HTR-8/SVneo (cell line): ENCODE measurements at places on chromosomes 7 and 10.

- no peak for DNase-seq
Observed at GRCh38 chr10:98313598-98313997, 45.6 kb upstream of the LOXL4 start.

GRCh38 chr7:103297837-103298179 lies 573 bp downstream of the PMPCB start:
- DNase-seq, result no peak

DNA sequence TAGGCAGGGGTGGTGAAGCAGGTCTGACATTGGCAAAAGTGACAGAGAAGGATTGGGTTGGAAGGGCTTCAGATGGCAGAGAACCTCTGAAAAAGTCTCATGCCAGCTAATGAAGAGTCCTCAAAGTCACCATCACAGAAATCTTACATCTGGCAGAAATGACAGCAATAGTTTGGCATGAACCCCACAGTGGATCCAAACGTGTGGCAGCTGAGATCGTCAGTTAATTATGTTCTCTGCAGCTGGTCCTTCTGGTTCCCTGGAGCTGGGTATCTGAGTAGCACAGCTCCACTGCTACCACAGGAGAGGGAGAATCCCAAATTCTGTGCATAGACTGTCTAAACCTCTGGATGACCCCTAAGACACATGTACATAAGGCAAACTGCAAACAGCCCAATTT lies 73.4 kb downstream of the ALOX5 start:
- DNase-seq, result no peak

GRCh38 chr7:148882192-148882591 lies 1.9 kb downstream of the EZH2 start:
- no peak for DNase-seq

DNA sequence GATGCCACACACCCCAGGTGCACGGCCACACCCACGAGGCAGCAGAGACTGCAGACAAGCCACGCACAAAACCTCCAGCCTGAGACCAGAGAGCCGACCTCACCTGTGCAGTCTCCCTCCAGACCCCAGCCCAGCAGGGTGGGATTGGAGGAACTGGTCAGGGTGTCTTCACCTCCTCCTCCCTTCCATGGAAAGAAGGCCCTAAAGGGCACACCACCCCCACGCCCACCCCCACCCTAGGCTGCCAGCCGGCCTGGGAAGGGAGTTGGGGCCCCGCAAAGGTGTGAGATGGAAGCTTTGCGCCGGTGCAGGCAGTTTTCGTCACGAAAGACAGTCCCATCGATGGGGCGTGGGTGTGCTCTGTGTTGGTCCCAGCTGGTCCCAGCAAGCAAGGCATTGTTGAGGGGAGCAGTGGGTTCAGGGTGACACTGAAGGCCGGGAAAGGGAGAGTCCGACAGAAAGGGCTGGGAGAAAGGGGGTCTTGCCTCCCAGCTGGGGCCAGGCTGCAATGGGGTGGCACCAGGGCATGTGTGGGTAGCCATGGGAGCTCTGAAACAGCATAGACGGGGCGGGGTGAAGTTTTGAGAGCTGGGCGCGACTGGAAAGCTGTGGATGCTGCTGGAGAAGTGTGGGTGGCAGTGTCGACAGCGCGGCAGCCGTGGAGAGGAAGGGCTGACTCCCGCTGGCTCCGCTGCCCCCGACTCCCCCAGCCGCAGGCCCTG lies 349.2 kb downstream of the GLRX3 start:
- DNase-seq, result no peak

GRCh38 chr7:31893365-31893764 lies 176.8 kb downstream of the PDE1C start:
- DNase-seq, result no peak

- peak; percentile 68 for DNase-seq
Observed at GRCh38 chr10:122062831-122063674, 74.1 kb downstream of the TACC2 start.

DNA sequence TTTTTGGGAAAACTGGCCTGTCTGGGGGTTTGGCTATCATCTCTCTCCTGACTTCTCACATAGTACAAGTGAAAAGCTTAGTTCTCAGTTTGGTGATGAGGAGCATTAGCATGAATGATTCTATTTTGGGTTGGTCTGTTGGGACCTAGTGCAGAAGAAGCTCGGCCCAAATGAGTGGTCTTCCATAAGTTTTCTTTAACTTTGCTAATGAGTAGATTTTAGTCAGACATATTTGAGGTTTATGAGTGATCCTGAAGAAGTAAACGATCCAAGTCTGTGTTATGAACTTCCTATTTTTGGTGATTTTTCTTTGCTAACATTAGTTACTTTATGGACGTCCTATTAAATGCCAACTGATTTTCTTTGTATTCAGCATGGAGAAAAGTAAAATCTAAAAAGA lies 51.7 kb upstream of the CALD1 start:
- DNase-seq, result no peak

- DNase-seq, result no peak
Observed at GRCh38 chr10:121559326-121560026, 38.8 kb downstream of the FGFR2 start.

DNA sequence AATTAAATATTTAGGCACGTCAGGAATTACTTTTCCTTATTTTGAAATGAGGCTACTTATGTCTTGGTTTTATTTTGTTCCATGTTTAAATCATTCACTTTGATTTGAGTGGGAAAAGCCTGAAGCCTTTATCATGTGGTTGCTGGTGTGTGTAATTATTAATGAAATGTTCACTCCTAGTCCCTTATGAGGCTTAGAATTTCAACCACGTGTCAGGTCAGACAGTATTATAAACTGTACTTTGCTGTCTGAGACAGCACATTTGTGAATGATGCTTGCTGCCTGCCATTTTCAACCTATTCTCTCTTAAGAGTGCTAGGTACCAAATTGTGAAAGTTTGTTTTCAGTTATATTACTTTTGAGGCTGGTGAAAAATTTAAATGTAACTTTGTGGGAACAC lies 58.9 kb downstream of the COL17A1 start:
- DNase-seq, result no peak

GRCh38 chr10:101091546-101092290 lies 29.9 kb downstream of the KAZALD1 start:
- DNase-seq, result no peak

- DNase-seq, result no peak
Observed at GRCh38 chr10:34187201-34187600, 627.9 kb downstream of the PARD3 start.

GRCh38 chr7:55242613-55243012 lies 122.5 kb upstream of the LANCL2 start:
- DNase-seq, result no peak

DNA sequence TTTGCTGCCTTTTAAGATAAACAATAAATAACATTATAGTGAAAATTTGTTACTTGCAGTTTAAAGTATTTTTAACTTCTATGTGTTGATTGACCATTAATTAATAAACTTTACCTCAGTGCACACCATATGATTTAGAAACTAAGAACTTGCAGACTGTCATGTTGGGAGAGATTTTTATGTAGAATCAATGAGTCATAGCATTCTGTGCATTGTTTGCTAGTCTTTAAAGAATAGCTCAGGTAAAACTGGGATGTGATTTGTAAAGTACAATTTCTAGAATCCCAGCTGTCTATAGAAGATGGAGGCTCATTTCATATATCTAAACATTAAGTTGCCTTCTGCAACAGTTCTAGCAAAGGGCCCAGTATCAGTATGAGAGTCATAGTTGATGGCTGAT lies 199.6 kb upstream of the SEMA3A start:
- DNase-seq, result no peak

- DNase-seq, result no peak
Observed at GRCh38 chr10:75978213-75978612, 546.8 kb downstream of the LRMDA start.

DNA sequence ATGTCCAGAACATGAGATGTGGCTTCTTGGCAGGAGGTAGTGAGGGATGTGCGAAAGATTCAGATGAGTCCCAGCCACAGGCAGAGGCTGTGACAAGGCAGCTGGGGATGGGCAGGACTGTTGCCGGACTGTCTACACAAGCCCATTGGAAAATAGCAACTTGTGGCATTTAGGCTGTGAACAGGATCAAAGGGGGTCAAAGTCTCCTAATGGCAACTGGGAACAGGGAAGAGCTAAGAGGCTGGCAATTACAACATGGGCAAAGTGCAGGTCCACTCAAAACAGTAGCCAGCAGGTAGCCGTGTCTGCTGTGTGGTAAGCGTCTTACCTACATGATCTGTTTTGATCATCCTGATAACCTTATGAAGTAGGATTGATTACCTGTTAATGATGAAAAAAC lies 254.2 kb upstream of the ZNF32 start:
- DNase-seq, result no peak

DNA sequence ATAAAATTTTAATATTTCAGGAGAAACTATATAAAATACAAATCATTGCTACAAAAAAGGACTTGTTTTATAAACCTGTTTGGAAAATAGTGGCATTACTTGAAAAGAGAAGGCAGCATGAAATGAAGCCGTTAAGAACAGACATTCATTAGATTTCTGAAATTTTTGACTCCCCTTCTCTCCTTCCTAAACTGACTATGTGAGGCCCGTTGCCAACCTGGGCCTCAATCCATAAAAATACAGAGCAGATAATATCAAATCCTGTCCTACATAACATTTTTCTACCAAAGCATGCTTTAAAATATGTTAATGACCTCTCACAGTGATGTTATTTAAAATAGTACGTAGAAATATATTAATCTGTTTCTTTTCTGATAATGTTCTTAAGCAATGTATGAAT lies 34.5 kb upstream of the ING3 start:
- no peak for DNase-seq

GRCh38 chr7:4189131-4189570 lies 492.9 kb upstream of the FOXK1 start:
- no peak for DNase-seq

DNA sequence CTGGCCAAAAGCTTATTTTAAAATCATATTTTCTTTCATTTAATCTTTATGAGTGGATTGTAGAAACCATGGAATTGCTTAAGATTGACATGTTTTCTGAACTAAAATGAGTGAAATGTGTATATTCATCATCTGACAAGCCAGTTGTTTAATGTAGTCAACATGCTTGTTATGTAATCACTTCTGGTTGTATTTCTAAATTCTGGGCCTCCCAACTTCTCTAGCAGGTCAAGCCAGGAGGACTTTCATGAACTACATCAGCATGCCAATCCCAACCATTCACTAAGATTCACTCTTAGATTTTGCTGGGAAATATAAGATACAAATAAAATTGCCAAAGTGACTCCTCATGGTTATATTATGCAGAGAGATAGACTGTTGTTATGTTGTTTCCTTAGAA lies 21.1 kb upstream of the MAP3K8 start:
- no peak for DNase-seq

DNA sequence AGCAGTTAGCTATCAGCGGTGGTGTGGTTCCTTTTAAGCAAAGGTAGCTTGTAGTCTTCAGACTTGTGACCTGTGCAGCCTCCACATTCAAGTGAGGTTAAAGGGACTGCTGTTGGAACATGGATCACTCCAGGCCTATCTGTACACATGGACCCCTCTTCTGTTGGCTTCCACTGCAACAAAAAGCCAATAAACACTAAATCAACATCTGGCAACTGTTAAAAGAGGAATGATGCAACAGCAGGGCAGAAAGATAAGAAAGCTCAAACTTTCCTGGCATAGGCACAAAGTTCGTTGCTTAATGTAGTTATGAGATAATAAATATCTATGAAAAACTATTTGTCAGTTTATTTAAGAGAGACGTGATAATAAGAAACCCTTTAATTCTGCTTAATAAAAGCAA lies 4.0 kb upstream of the MINPP1 start:
- DNase-seq, result no peak
